ENCODE measurements at places on chromosomes 5 and 9.

DNA sequence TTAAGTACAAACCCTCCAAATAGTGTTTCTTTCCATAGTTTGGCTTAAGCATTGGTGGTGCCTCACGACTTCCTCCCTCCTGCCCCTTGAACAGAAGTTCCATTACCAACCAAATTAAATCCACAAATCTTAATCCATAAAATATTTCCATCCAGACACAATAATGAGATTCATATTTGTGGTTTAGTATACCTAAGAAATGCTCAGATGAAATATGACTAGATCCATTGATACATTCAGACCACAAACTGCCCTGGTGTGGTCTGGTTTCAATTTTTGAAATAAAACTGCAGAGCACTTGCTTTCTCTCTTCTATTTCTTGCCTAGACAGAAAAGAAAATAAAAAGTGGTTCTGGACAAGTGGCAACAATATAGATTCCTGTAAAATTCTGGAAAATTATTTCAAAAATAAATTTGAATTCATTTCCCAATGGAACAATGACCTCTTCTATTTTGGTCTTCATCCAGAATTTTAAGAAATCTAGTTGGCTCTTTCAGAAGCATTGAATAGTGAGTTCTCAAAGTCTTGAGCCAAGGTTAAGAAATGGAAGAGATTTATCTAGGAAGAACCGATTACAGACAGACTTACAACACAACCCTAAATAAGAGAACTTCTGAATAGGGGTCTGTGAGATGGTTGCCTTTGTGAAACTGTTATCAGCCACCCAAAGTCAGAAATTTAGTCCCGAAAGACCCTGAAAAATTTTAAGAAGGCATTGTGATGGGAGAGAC lies 14.0 kb downstream of the TNC start:
- no peak for DNase-seq

DNA sequence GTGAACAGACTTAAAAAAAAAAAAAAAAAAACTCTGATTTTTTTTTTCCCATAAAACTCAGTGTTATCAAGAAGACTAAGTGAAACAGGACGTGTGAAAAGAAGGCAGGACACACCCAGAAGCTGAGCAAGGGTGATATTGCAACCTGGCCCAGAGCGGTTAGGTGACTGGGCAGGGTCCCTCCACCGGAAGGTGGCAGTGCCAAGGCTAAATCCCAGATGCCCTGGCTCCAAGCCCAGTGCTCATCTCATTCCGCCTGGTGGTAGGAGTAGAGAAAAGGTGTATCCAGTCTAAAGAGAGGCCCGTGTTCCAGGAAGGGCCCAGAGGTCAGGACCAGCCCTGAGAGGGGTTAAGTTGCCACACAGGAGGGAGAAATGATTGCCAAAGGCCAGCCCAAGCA lies 51.5 kb upstream of the SAP30L start:
- no peak for DNase-seq

DNA sequence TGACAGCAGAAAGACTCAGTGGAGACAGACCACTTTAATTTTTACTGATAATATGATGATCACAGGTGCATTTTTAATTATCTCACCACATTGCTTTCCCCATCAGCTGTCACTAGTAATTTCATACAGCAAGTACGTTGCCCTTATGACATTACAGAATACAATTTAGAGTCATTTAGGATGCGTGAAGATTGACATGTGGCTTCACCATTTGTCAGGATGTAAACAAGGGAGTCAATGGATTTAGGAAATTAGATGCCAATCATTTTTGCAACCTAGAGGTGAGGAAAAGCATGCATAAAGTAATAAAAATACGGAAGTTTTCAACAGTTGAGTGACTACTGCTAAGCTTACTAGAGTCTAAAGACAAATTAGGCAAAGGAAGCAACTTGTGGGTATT lies 1129.6 kb downstream of the PTPRD start:
- no peak for DNase-seq

DNA sequence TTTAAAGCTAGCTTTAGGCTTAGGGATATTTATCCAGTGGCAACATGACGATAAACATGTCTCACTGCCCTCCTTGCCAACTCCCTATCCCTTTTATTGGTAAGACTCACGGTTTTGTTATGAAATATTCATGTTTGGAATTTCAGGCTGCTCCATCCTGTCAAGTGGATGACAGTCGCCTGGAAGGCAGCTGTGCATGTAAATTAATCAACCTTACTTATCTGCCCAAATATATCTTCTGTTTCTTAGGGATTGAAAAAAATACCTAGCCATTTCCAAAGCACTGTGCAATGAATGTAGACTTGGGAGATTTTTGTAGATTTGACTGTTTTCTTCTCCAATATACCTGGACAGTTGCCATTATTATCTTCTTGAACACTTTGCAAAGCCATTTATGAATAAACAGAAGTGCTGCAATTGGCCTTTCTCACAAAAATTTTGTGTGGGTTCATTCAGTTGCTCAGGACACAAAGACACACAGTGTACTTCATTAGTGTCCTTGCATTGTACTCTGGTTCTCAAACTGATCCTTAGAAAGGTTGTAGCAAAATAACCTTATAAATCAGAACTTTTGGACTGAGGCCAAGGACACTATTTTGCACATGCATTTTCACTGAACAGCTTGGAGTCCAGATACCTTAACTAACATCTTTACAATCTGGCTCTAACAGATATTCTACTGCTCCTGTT lies 889.4 kb upstream of the SEMA6A start:
- DNase-seq: no peak

DNA sequence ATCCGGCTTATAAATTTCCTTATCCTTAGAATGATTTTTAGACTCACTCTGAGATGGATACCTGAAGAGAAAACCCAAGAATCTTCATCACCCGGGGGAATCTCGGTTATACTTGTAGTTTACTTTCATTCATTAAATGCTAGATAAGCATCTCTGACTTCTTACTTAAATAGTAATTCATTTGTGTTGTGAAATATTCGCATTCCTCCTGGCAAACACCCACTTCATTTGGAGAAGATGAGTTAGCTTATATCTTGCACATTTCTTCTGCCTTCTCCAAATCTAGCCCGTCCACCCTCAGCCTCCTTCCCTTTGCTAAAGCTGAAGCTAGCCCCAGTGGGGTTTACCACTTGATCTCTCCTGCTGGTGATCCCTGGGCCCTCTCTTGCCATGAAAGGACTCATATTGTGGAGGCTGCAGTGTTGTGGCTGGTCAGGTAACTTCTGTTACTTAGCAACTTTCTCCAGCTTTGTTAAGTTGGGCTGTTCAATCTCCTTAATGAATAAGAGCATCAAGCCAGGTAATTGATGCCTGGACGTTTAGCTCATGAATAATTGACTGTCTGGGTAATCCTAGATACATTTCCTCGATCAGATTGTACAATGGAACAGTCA lies 11.3 kb upstream of the POU4F3 start:
- no peak for DNase-seq

- no peak for DNase-seq
These were observed 65.3 kb downstream of the OLFM1 start for GRCh38 chr9:135152614-135153334.

DNA sequence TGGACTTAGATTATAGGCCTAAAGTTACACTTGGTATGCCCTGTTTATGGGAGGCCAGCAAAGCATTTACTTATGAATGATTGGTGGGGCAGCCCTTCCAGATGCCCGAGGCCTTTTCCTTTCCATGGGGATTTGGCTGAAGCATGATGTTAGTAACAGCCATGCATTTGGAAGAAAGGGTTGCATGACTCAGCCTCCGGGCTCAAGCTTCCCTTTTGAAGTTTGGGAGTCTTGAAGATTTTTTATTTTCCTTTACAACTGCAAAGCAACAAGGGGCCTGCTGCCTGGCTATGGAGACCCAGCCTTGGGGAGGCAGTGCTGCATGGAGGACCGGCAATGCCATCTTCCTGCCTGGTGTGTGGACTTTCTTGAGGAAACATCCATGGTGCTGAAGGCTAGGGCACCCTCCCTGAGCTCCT lies 244.7 kb downstream of the ICE1 start:
- no peak for DNase-seq

DNA sequence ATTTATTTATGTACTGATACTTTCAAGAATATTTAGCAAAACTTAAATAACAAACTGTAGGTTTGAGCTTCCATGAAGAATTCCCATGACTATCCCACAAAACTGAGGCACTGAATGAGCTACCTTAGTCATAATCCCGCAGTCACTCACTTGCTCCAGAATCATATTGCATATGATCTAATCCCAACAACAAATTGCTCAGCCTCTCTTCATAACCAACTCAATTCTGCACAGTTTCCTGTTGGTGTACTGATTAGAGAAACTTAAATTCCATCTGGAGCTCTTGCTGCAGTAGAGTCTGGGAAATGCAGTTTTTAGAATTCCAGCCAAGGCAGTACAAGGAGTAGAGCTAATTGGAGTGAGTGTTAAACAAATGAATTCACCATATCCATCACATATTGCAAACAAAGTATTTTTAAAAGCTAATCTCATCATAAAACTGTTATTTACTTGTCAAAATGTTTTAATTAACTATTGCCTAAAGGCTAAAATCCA lies 35.7 kb upstream of the CDH18 start:
- DNase-seq: no peak

GRCh38 chr5:72465066-72465465 lies 42.1 kb downstream of the ZNF366 start:
- no peak for DNase-seq

DNA sequence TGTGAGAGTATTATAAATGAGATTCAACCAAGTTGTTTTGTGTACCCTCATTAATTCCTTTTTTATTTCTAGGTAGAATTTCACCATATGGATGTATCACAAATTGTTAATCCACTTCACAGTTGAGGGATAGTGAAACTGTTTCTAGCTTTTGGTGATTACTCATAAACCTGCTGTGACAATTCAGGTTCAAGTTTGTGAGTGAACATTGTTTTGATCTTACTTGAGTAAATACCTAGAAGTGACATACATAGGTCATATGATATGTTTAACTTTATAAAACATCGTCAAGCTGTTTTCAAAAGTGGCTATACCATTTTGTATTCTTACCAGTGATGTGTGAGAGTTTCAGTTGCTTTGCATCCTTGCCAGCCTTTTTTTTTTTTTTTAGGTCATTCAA lies 112.9 kb downstream of the CAMK4 start:
- no peak for DNase-seq

- DNase-seq: no peak
These were observed 155.0 kb upstream of the IRX2 start for GRCh38 chr5:2906302-2907090.

- DNase-seq: no peak
These were observed 93.2 kb downstream of the GLIS3 start for GRCh38 chr9:4206718-4207117.

DNA sequence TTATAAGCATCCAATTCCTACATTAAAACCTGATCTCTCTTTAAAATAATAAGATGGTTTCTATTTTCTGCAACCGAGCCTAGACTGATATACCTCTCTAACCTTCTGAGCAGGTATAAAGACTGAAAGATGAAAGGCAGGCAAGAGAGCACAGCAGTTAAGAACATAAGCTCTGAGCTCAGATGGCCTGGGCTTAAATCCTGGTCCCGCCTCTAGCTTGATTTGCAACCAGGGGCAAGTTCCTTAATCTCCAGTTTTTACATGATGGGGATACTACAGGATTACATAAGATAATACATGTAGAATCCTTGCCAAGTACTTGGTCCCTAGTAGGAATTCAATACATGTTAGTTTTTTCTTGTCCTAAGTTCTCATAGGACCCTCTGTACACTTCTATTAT lies 33.9 kb downstream of the SLC24A2 start:
- DNase-seq: no peak

- no peak for DNase-seq
These were observed 145.4 kb downstream of the CDK5RAP2 start for GRCh38 chr9:120434532-120434931.

- no peak for DNase-seq
These were observed 55.5 kb downstream of the GPBP1 start for GRCh38 chr5:57229313-57229712.

DNA sequence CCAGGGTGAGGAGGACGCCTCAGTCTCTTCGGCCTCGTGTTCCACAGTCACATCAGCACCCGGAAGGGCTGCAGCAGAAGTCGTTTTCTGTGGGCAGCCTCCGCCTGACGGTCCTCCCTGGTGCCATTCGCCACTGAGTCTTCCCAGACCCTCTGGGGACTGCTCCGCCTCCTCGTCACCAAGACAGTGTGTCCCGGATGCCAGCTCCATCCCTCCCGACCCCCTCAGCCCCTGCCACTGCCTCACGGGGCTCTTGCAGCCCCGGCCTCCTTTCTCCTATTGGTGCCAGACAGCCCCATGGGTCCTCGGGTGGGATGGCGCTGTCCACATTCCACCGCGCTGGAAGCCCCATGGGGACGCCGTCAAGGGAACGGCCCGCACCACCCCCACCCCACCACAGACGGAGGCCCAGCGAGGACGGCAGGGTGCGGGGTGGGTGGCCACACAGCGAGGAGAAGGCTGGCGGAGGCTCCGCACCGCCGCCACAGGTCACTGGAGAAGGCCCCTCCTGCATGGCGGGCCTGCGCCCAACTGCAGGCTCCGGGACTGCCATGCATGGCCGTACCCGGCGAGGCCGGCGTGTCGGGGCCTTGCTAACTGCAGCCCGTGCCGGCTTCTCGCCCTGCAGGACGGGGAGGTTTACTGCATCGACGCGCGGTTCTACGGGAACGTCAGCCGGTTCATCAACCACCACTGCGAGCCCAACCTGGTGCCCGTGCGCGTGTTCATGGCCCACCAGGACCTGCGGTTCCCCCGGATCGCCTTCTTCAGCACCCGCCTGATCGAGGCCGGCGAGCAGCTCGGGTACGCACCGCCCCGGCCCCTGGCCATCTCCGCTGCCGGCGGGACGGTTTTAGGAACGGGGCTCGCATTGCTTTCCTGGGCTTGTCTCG lies 43.6 kb upstream of the CACNA1B start:
- DNase-seq: no peak

DNA sequence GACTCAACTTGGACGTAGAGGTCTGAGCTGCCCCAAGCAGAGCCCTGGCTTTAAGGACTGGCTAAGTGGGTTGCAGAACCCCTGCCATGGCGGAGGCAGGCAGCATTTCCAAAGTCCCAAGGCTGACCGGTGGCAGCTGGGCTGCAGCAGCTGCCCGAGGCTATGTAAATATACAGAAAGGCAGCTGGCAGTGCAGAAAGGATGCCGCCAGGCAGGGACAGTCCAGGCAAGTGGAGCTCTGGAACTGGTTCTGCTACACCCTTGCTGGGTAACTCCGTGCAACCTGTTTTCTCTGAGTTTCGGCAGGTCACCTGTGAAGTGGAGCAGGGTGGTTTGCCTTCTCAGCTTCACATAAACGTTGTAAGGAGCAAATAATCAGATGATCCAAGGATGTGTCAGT lies 46.0 kb downstream of the SHB start:
- DNase-seq: no peak

GRCh38 chr9:107685376-107685775 lies 195.8 kb upstream of the KLF4 start:
- no peak for DNase-seq

Measured in stimulated activated CD8-positive, alpha-beta memory T cell treated with anti-CD3 and anti-CD28 coated beads, Interleukin-15, amount 100 ng/mL, for 24 hours (primary cell).